Liver (tissue), 10 donors: ENCODE measurements at places on chromosomes 7 and 10. TPM values are rescaled to one million over a fixed set of nuclear protein-coding genes. Genes with fewer than 3 reads are reported as not detected.
A peak's percentile ranks its signal among the peaks of the same experiment; 100 is the strongest.

BLNK gene
- 3.3 TPM for total RNA-seq

HOXA13 gene
- total RNA-seq, result not detected

GIMAP2 gene
- total RNA-seq, result 9.2 TPM

GRCh38 chr7:50663396-50664102 lies 98.3 kb upstream of the DDC start:
- H3K4me3 ChIP-seq, result no peak overlapping the region
- H3K27me3 ChIP-seq, result no peaks in the 10 kb centered on the region
- no peak for DNase-seq
- H3K36me3 ChIP-seq, result peaks cover 15% of the 10 kb centered on the region
- H3K4me1 ChIP-seq, result peaks cover 21% of the 10 kb centered on the region

DNA sequence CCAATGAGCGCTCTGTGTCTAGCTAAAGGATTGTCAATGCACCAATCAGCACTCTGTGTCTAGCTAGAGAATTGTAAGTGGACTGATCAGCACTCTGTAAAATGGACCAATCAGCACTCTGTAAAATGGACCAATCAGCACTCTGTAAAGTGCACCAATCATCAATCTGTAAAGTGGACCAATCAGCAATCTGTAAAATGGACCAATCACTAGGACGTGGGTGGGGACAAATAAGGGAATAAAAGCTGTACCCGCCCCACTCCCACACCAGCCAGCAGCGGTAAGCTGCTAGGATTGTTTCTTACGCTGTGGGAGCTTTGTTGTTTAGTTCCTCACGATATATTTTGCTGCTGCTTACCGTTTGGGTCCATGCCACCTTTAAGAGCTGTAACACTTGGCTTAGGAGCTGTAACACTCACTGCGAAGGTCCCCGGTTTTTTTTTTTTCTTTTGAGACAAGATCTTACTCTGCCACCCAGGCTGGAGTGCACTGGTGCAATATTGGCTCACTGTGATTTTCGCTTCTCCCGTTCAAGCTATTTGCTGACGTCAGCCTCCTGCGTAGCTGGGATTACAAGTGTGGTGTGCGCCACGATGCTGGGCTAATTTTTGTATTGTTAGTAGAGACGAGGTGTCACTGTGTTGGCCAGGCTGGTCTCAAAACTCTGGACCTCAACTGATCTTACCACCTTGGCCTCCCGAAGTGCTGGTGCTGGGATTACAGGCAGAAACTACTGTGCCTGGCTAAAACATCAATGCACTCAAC lies 184.8 kb downstream of the PTPN20 start:
- H3K36me3 ChIP-seq, result no peaks in the 10 kb centered on the region
- H3K4me1 ChIP-seq, result no peaks in the 10 kb centered on the region
- H3K27me3 ChIP-seq, result no peaks in the 10 kb centered on the region
- H3K4me3 ChIP-seq, result no peak overlapping the region
- no peak overlapping the region for H3K27ac ChIP-seq
- DNase-seq, result no peak

- peak overlapping the region; percentile 20 for H3K27ac ChIP-seq
- peaks cover 4% of the 10 kb centered on the region for H3K4me1 ChIP-seq
- no peak overlapping the region for H3K4me3 ChIP-seq
- H3K27me3 ChIP-seq, result no peaks in the 10 kb centered on the region
- no peak for DNase-seq
These were observed 71.2 kb upstream of the TRIM24 start for GRCh38 chr7:138388673-138389491.

- H3K4me1 ChIP-seq, result peaks cover 9% of the 10 kb centered on the region
- no peak within 1 kb of the TSS for H3K4me3 ChIP-seq
- H3K27me3 ChIP-seq, result peaks cover 17% of the 10 kb centered on the region
- DNase-seq, result no peak
- no peaks in the 10 kb centered on the region for H3K36me3 ChIP-seq
These were observed at the start of gene HOXA10 for GRCh38 chr7:27173956-27174873. HOXA10 (minus strand) TSS chr7:27174320; CDS start chr7:27174306, 14 bp downstream.

- no peaks in the 10 kb centered on the region for H3K36me3 ChIP-seq
- no peaks in the 10 kb centered on the region for H3K27me3 ChIP-seq
- H3K4me3 ChIP-seq, result no peak overlapping the region
These were observed 64.1 kb downstream of the AHR start for GRCh38 chr7:17362439-17363105.

DNA sequence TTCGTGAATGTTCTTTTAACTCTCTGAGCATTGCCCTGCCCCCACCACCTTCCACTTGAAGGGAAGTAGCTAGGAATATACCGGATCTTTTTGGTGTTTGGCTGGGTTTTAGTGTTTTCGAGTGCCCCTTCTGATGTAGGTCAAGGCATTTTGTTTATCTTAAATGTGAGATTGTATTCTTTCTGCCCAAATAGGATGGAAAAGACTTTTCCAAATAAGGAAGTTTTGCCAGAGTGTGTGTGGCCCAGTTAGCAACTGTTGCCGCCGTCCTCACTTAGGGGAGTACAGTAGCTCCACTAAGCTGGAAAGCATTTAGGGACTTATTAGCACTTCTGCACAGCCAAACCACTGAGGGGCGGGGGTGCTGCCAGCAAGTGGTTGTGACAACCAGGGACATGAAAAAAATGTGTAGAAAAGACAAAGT lies 29.8 kb upstream of the VCL start:
- H3K27me3 ChIP-seq, result no peaks in the 10 kb centered on the region
- no peak overlapping the region for H3K4me3 ChIP-seq
- no peaks in the 10 kb centered on the region for H3K36me3 ChIP-seq
- H3K4me1 ChIP-seq, result no peaks in the 10 kb centered on the region
- H3K27ac ChIP-seq, result no peak overlapping the region

DNA sequence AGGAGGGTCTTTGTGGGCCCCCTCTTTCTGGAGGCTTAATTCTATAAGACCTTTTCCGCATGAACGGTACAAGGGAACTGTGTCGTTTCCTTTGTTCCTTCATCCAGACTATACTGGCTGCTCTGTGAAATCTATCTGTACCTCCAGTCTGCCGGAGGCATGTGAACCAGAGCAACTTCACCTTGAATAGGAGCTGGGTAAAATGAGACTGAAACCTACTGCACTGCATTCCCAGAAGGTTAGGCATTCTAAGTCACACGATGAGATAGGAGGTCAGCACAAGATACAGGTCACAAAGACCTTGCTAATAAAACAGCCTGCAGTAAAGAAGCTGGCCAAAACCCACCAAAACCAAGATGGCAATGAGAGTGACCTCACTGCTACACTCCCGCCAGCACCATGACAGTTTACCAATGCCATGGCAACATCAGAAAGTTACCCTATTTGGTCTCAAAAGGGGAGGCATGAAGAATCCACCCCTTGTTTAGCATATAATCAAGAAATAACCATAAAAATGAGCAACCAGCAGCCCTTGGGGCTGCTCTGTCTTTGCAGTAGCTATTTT lies 36.8 kb upstream of the INPP5F start:
- no peaks in the 10 kb centered on the region for H3K4me1 ChIP-seq
- H3K27me3 ChIP-seq, result no peaks in the 10 kb centered on the region
- H3K36me3 ChIP-seq, result no peaks in the 10 kb centered on the region
- H3K27ac ChIP-seq, result no peak overlapping the region
- H3K4me3 ChIP-seq, result no peak overlapping the region
- DNase-seq, result no peak
